ENCODE measurements at places on chromosomes 4 and X. TPM values are rescaled to one million over a fixed set of nuclear protein-coding genes. Genes with fewer than 3 reads are reported as not detected.

SPACA5 gene
- total RNA-seq: not detected

DNA sequence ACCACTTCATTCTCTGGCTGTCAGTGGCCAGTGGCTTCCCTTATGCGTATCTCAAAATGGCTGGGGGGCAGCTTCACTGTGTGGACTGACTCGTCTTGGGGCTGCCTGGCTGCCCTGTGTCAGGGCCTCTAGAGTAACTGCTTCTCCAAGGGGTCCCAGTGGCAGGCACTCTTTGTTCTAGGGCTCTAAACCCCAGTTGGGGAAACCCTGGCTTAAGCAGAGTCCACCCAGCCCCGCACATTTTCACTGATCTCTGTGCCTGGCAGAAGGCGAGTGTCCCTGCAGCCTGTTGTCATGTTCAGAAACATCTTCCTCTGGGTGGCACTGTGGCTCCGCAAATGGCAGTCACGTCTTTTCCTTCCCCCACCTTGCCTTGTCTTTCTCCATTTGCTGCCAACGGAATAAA is 59.7 kb downstream of the NBDY start:
- no peak overlapping the region for H3K27ac ChIP-seq
- no peak overlapping the region for H3K4me3 ChIP-seq
- no peak for DNase-seq
- peaks cover 14% of the 10 kb centered on the region for H3K4me1 ChIP-seq
- no peaks in the 10 kb centered on the region for H3K27me3 ChIP-seq

- H3K27me3 ChIP-seq: no peaks in the 10 kb centered on the region
- DNase-seq: no peak
- no peak overlapping the region for H3K4me3 ChIP-seq
Observed at GRCh38 chrX:131977619-131978018, 45.5 kb upstream of the STK26 start.

DNA sequence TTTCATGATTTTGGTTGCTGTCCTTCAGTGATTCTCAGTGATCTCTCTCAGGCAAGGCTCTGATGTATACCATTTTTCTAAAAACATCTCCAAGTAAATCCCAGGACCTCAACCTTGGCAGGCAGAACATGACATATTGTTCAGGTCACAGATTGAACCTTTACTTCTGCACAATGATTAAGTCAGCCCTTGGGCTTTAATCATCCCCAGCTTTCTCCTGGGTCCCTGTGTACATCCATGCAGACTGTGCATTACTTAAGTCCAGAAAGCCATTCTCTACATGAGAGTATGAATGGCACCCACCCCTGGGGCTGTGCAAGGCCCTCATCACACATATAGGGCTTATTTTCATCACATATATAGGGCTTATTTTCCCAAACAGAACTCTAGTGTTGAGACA is 58.7 kb upstream of the ADAMTS3 start:
- no peaks in the 10 kb centered on the region for H3K36me3 ChIP-seq
- no peak overlapping the region for H3K4me3 ChIP-seq
- no peak for DNase-seq
- no peak overlapping the region for H3K27ac ChIP-seq
